Activated CD4-positive, alpha-beta T cell treated with anti-CD3 and anti-CD28 coated beads for 48 hours (primary cell): ENCODE measurements at places on chromosomes 7 and 10.

- no peak for DNase-seq
These were observed 39.4 kb downstream of the PLAU start for GRCh38 chr10:73950155-73950948.

DNA sequence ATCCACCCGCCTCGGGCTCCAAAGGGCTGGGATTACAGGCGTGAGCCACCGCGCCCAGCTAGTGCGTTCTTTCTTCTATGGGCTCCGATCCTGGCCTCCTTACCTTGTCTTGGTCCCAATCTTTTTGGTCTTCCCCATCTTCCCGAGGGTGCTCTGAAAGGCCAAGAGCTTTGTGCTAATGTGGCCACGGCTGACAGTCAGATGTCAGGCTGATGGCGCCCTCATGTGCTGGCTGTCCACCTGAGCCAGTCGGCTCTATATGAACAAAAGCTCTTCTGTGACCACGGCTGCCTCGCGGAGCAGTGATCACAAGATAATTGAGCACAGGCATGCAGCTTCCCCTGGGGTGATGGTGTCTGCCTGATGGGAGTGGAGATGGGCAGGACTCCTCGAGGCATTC lies 11.0 kb upstream of the AHCYL2 start:
- no peak for DNase-seq

DNA sequence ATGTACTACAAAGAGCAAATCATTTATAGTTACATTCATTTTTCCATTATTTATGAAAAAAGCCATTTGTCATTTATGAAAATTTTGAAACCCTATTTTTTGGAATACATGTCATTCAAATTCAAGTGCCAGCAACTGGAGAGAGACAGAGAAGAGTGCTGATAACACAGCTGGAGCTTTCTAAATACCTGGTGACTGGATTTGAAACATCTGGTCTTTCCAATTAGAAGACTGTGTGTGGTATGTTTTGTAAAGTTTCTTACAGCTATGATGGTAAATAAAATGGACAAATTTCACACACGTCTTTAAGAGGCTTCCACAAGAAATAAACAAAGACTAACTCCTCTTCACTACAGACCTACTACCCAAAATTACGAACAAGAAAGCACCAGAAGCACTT lies 56.8 kb downstream of the CHCHD3 start:
- no peak for DNase-seq

DNA sequence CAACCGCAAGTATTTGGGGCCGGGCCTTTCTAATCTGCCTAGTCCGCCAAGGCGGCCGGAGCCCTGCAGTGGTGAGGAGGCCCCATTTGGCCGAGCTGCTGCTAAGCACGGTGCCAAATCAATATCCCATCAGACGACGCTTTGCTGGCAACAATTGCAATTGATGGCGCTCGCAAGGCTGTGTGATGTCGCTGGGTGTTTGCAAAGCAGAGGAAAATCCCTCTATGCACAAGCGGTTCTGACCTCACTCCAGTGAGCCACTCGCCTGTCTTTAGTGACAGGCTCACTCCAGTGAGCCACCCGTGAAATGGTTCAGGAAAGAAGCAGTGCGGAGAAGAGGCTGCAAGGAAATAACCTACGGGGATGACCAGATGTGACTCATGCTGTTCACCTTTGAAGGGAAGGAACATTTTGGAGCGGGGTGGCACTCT lies 18.3 kb upstream of the PDE1C start:
- no peak for DNase-seq
